Calu3 (cell line): ENCODE measurements at places on chromosomes 4 and X. TPM values are rescaled to one million over a fixed set of nuclear protein-coding genes. Genes with fewer than 3 reads are reported as not detected.

The ZCCHC12 gene
- total RNA-seq = not detected in 2 replicates

The JCHAIN gene
- total RNA-seq = not detected in 2 replicates

The DRD5 gene
- total RNA-seq = not detected in 2 replicates

The IL2 gene
- not detected in 2 replicates for total RNA-seq

- no peak overlapping the region for H3K27ac ChIP-seq
- peaks cover 6% of the 10 kb centered on the region for H3K4me1 ChIP-seq
- no peaks in the 10 kb centered on the region for H3K27me3 ChIP-seq
These were observed 144.7 kb downstream of the ZAR1 start for GRCh38 chr4:48634688-48635308.

DNA sequence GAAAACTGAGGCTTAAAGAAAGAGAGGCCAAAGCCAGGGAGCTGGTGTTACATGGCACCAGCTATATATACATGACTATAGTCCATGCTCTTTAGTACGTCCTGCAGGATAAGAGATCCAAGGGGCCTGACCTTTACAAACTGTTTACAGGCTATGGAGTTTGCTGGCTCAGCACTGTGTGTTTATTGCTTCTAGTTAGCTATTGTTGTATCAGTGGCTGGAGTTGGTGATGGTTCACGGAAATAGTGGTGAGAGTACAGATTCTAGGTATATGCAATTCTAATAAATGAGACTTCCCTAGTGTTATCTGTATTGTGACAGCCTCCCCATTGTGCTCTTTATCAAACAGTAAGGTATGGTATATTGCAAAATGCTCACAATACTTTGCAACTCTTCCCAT is 46.5 kb downstream of the REPS2 start:
- H3K4me3 ChIP-seq = no peak overlapping the region
- no peak overlapping the region for H3K27ac ChIP-seq
- DNase-seq = no peak
- H3K36me3 ChIP-seq = no peaks in the 10 kb centered on the region
- H3K4me1 ChIP-seq = no peaks in the 10 kb centered on the region

DNA sequence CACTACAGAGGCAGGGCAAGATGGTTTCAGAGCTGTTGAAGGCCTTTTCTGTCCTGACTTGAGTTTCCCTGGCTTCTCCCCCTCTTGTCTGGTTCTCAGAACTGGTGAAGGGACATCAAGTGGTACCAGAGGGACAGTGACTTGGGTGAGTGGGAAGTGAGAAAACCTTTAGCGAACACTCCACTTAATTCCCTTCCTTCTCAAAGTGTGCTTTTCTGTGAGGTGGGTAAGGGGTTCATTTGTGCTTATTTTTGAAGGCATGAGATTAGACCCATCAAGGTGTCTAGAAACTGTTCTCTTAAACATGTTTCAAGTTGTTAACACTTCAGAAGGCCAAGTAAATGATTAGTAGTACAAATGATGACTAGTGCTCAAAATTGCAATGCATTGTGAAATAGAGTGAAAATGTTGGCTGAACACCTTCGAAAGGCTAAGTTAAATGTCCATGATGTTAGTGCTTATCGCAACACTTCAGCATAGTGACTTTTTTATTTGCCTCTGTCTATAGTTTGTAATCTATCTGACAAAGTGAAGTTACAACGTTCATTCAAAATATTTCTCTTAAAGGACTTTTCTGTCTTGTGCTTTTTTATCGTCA is 2.8 kb downstream of the AREG start:
- DNase-seq = no peak
- H3K4me3 ChIP-seq = peak overlapping the region; percentile 81
- no peaks in the 10 kb centered on the region for H3K27me3 ChIP-seq
- peak overlapping the region; percentile 92 for H3K27ac ChIP-seq

- no peak for DNase-seq
- peaks cover 26% of the 10 kb centered on the region for H3K4me1 ChIP-seq
- H3K27me3 ChIP-seq = no peaks in the 10 kb centered on the region
- H3K4me3 ChIP-seq = no peak overlapping the region
These were observed 4.6 kb downstream of the TXK start for GRCh38 chr4:48129307-48130014.
